ENCODE measurements at places on chromosomes 2 and 18. TPM values are rescaled to one million over a fixed set of nuclear protein-coding genes. Genes with fewer than 3 reads are reported as not detected.

DNA sequence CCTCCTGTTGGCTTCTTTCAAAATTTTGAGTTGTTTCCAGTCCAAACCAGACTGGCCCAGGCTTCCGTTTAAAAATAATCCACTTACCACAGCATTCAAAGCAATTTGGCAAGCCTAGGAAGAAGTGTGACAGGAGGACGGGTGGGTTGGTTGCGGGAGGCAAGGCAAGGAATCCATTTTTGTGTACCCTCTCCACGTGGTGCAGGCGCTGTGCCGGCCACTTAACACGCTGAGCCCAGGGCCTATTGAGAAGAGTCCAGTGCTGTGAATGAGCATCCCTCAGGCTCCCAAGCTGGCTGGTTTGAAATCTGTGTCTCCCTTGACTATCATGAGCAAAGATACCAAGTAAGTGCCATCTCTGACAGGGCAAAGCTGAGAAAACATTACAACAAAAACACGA lies 160.9 kb downstream of the NCKAP5 start:
- no peak overlapping the region for H3K4me3 ChIP-seq
- no peaks in the 10 kb centered on the region for H3K4me1 ChIP-seq
- no peaks in the 10 kb centered on the region for H3K36me3 ChIP-seq
- DNase-seq, result no peak

DNA sequence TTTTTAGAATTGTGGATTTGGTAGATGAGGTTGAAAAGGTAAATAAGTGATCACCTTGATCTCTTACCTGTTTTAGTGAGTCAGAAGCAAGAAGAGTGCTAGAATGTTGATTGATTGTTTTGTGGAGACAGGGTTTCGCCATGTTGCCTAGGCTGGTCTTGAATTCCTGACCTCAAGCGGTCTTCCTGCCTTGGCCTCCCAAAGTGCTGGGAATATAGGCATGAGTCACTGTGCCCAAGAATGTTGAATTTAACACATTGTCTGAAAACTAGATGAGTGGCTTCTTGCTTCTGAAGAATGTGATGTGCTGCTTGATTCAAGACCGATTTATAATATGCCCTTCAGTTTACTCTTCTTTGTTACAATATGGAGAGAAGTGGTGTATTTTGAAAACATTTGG lies 121.3 kb downstream of the FMNL2 start:
- H3K27me3 ChIP-seq, result no peaks in the 10 kb centered on the region
- peaks cover 24% of the 10 kb centered on the region for H3K4me1 ChIP-seq
- H3K36me3 ChIP-seq, result peaks cover 4% of the 10 kb centered on the region
- DNase-seq, result no peak
- peak overlapping the region; percentile 31 for H3K27ac ChIP-seq
- no peak overlapping the region for H3K4me3 ChIP-seq

Gene CDCA7
- 5.1 TPM for total RNA-seq

- DNase-seq, result no peak
- H3K27me3 ChIP-seq, result peaks cover 5% of the 10 kb centered on the region
- no peaks in the 10 kb centered on the region for H3K36me3 ChIP-seq
- H3K4me3 ChIP-seq, result no peak overlapping the region
- H3K4me1 ChIP-seq, result peaks cover 4% of the 10 kb centered on the region
These were observed 41.1 kb downstream of the SOWAHC start for GRCh38 chr2:109655287-109655686.

GRCh38 chr2:147133286-147133908 lies 711.4 kb upstream of the ACVR2A start:
- H3K4me1 ChIP-seq, result no peaks in the 10 kb centered on the region
- H3K27ac ChIP-seq, result no peak overlapping the region
- no peak for DNase-seq
- no peak overlapping the region for H3K4me3 ChIP-seq
- H3K36me3 ChIP-seq, result no peaks in the 10 kb centered on the region
- no peaks in the 10 kb centered on the region for H3K27me3 ChIP-seq

DNA sequence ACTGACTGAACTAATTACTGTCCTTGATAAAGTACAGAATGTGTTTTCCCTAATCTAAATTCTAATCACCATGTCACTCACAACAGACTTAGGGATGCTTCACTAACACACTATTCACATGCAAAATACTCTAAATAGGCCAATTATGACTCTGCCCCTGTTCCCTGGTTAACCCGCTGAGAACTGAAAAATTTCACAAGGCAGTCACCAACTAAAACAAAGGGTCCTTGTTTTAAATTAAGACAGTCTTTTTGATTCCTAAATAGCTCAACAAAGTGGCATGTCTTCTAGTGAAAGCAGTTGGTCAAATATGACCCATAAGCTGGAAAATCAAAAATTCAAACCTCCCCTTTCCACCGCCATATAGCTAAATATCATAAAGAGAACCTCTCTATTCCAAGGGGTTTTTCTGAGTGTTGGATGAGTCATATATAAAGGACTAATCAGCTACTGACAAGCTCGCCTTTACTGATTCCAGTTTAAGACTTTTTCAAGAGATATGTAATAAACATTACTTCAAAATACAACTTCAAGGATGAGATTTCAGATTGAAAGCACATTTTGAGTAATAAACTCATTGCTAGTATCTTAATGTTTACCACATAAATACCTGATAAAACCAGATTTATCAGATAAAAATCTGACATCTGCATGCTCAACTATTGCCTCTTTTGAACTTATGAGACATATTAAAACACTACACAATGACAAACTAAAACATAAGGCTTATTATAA lies 235.8 kb downstream of the TCF4 start:
- peaks cover 25% of the 10 kb centered on the region for H3K4me1 ChIP-seq
- peaks cover 8% of the 10 kb centered on the region for H3K36me3 ChIP-seq
- no peak overlapping the region for H3K4me3 ChIP-seq
- DNase-seq, result no peak
- no peak overlapping the region for H3K27ac ChIP-seq

Gene CNDP1
- not detected for total RNA-seq

GRCh38 chr2:238974501-238975166 lies 126.7 kb downstream of the TWIST2 start:
- no peaks in the 10 kb centered on the region for H3K36me3 ChIP-seq
- H3K27ac ChIP-seq, result no peak overlapping the region
- no peak overlapping the region for H3K4me3 ChIP-seq

Gene PDE1A
- total RNA-seq, result 1.5 TPM
